ENCODE measurements at places on chromosomes 2 and 18.

- peak; percentile 32 for DNase-seq
Measured at GRCh38 chr18:34031810-34032209, 192.9 kb downstream of the NOL4 start.

DNA sequence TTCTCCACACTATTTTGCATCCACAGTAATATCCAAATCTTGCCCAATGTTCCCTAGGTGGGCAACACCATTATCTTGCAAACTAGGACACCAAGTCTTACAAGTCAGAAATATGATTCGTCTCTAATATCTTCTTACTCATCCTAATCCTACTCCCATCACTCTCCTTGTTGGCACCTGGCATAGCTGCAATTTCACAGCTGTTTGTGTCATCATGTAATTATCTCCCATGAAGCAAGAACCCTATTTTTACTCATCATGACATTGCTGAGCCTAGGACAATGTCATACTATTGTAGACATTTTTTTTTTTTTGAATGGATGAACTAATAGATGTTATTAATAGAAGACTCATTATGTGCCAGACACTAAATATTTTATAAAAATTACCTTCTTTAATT, 91.3 kb upstream of the CCDC141 start:
- DNase-seq = no peak

DNA sequence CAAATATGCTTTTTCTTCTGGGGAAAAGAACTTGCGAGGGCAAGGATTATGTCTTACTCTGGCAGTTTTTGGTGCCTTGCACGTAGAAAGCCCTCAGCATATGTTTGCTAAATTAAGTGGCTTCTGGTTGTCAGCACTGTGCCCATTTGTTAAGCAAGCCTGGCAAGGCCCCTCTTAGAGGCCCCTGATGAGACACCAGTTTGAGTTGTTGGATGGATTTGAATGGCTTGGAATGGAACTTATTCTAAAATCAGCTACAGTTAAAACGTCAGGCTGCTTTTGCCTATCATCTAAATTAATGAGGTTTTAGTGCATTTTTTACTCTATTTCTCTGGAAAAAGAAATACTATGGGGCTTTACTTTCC, 28.2 kb downstream of the TMEM182 start:
- DNase-seq = no peak

- DNase-seq = no peak
Measured at GRCh38 chr2:100632037-100632436, 69.2 kb downstream of the PDCL3 start.

DNA sequence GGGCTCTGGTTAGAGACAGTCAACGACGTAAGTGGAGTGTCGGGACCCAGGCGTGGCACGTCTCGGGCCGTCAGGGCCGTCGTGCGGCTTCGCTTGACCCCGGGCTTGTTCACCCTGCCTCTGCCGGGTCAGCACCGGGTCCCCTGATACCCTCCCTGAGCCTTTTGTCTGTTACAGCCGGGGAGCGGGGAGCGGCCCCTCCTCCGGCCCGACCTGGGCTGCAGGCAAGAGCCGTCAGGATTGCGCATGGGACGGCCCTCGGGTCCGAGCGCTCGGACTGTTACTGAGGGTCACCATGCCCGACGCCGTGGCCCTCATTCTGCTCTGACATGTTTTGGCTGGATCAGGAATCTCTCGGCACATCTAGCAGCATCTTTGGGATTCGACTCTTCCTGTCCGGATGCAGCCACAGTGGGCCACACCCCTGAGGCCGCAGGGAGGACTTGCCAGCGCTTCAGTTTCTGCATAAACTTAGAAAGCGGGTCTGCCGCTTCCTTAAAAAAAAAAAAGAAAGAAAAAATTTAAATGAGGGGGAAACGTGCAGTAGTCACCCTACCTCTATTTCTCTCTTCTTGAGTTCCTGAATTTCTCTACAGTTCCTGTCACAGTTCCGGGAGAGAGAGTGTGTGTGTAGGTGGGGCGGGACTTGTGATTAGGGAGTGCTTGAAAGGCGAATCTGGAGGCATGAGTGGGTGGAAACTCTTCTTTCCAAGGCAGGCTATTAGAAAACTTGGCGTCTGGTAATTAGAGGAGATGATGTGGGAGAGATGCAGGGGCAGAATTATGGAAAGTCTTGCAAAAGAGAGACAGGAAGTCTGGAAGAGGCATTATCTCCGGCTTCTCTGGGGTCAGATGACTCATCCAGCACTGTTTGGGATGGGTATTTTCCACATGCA, 909 bp downstream of the TMEM87B start:
- peak; percentile 58 for DNase-seq

DNA sequence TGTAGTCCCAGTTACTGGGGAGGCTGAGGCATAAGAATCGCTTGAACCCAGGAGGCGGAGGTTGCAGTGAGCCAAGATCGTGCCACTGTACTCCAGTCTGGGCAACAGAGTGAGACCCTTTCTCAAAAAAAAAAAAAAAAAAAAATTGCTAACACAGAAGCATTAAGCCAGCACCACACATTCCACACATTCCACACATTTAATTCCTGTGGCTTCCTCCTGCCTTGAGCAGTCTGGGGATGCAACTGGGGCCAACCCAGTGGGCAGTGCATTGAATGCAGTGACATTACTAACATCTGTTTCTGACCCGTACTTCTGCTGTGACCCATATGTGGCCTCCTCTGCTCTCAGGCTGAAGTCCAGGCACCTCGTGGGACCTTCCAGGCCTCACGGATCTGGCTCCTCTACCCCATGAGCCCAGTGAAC, 107.0 kb downstream of the BCL2L11 start:
- DNase-seq = no peak

DNA sequence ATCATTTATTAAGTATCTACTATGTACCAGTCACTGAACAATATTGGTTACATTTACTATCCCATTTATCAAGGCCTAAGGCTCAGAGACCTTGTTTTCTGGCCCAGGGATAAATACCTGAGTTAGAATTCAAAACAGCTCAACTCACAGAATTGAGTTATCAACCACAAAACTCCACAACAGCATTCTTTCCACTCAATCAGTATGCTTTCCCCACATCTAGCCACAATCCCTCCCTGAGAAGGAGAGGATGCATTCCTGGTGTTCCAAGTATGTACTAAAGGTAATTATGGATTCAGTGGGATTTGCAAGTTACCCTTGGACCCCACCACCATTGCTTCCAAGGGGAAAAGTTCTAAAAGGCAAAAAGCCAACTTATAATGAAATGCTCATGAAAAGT, 104.2 kb upstream of the PID1 start:
- no peak for DNase-seq

DNA sequence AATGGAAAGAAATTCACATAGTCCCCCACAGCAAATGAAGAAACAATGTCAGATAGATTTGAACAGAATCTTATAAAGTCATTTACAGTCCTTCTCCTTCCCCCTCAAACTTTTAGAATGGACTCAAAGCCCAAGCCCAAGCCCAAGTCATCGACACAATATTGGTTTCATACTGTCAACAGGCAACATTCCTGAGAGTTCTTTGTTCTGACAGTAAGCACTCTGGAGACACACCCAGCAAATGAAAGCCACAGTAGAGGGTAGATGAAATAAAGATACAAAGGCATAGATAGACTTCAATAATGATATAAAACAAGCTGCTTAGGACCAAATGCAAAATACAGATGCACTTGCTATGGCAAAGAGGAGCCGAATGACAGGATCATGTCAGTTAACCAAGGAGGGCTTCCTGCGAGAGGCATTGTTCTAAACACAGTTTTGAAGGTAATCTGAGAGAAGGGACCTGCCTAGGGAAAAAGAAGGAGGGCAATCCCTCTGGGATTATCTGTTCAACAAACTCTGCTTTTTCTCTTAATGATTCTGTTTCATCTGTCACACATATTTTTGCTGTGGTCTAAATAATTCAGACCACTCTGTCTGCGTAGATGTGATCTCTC, 97.1 kb upstream of the MAP4K3 start:
- no peak for DNase-seq

- no peak for DNase-seq
Measured at GRCh38 chr2:228974169-228974568, 296.9 kb downstream of the PID1 start.

- no peak for DNase-seq
Measured at GRCh38 chr2:7977981-7978380, 703.9 kb upstream of the ID2 start.

GRCh38 chr2:197997083-197997541, 192.7 kb downstream of the PLCL1 start:
- DNase-seq = no peak

GRCh38 chr2:72678024-72678423, 147.8 kb downstream of the EXOC6B start:
- no peak for DNase-seq

DNA sequence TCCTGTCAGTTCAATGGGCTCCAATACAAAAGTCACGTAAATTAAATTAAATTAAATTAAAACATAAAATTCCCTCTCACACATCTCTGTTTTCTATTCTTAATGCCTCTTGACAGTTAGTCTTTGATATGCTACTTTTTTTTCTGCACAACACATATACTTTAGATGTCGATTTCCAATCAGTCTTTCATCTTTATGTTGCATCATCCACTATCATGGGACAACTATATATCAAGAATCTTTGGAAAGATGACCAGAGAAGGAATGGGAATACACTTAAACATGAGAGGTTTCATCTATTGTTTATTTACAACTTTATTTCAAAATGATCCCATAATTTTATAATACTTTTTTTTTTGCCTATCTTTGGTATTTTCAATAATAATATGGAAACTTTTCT, 733.3 kb upstream of the FANCL start:
- DNase-seq = no peak

DNA sequence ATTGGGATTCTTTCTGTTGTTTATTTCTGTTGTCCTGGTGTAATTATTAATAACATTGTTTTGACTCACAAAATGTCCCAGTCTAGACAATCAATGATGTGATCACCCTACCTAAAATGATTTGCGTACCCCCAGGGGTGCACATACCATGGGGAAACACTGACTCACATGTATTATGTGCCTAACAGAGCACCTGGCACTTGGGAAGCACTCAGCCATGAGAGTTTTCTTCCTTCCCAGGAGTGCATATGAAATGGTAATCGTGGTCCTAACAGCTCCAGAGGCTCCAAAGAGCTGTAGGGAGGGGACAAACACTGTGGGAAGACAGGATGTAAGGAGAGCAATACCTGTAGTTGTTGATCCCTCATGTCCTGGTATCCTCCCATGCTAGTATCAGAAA, 187.8 kb upstream of the ERBB4 start:
- DNase-seq = no peak

DNA sequence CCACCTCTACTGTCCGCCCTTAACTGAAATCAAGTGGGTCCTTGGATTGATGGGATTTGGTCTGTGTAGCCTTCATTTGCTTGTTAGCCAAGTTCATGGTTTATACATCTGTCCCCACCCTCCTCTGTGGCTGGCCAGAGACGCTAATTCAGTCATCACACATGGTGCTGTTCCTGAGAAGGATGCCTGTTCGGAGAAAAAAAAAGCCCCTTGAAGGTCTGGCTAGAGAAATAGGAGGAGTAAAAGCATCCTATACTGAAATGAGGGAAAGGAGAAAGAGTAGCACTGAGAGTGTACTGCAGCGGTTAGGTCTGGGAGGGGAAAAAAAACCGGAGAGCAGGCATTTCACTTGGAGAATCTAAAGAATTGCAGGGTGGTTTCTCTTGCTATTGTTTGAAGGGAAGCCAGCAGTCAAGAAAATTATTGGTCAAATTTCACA, 180.6 kb upstream of the EPAS1 start:
- DNase-seq = no peak

- no peak for DNase-seq
Measured at GRCh38 chr2:28678944-28679343, 72.7 kb upstream of the PPP1CB start.
